ENCODE measurements at places on chromosomes 13 and 19. TPM values are rescaled to one million over a fixed set of nuclear protein-coding genes. Genes with fewer than 3 reads are reported as not detected.

TNNT1 gene
- not detected for total RNA-seq

APOE gene
- total RNA-seq = 707 TPM

PPFIA3 gene
- total RNA-seq = 9.5 TPM

IGFL3 gene
- not detected for total RNA-seq

CLC gene
- total RNA-seq = 6.2 TPM

VSTM2B gene
- not detected for total RNA-seq

FGF21 gene
- not detected for total RNA-seq

CCNA1 gene
- total RNA-seq = not detected

TEX29 gene
- total RNA-seq = not detected

SOX1 gene
- not detected for total RNA-seq

MBD3L3 gene
- not detected for total RNA-seq

DNA sequence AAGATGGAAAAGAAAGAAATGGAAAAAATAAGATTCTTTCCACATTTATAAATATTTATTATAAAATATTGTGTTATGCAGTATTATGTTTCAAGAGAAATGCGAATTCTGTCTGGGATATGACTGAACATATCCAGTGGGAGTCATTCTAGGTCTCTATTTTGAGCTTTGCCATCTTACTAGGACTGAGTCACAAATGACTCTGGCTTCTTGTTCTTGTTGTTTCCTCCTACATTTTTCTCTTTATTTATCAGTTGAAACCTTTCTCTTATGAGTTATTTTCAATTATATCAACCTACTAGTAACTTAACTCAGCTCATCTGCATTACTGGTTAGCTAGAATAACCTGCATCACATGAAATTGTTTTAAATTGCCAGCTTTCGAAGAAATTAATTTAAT is 1247.3 kb downstream of the SLITRK1 start:
- no peak for DNase-seq

DNA sequence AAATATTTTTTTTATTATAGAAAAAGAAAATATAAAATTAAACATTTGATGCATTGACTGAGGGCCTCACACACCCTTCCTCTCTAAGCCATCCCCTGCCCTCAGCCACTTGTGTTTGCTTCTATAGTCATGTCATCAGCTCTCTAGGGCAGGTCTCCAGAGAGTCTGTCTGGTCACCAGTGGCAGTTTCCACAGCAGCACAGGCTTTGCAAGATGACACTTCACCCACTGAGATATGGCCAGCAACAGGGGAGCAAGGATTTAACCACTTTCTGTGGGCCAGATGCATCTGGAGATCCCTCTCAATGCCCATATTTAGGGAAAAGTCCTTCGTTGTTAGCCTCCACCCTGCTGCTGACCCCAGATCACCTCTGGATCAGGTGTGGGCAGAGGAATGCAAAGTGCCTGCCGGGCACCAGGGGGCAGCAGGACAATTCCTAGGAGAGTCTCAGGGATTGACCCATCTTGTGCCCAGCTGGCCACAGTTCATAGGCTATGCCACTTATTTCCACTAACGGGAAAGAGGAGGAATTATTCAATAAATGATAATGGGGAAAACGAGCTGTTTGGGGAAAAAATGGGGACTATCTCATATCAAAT is 4.8 kb downstream of the ABCC4 start:
- DNase-seq = no peak

- DNase-seq = no peak
Measured at GRCh38 chr13:34335014-34336007, 517.4 kb downstream of the RFC3 start.

DNA sequence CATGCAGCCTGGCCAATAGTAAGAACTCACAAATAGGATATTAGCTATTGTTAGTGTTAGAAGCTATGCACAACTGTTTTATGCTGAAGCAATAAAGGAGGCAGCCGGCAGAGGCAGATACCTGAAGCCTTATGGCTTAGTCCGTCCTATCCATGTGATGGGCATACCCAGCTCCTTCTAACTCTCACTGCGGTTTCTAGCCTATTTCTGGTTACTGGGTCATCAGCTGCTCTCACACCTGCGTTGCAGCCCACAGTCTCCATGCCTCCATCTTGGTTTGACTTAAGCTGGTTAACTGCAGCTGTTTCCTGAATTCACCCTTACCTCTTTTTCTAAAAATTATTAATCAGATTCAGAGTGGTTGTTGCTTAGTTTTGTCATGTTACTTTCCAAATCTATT is 40.5 kb upstream of the CNMD start:
- DNase-seq = no peak

- no peak for DNase-seq
Measured at GRCh38 chr13:67736646-67737420, 506.7 kb upstream of the PCDH9 start.

DNA sequence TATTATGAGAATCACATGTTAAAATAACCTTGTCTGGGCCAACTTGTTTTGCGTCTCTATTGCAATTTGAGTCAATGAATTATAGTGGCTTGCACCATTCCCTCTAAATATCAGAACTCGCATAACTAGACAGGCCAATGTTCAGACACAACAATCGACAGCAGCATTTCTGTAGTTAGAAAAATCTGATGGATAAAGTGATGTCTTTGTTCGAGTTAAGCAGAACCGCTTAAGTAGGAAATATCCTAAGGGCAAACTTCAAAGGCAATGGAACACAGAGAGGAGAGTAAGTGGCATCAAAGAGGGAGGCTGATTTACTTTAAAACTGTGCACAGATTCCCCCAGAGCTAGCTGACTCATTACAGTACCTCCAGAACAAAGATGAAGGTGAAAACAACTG is 333.9 kb downstream of the NALCN start:
- no peak for DNase-seq

- DNase-seq = no peak
Measured at GRCh38 chr13:97434397-97435201, 630 bp downstream of the RAP2A start.

GRCh38 chr13:71156550-71156949 is 710.5 kb downstream of the DACH1 start:
- DNase-seq = no peak

DNA sequence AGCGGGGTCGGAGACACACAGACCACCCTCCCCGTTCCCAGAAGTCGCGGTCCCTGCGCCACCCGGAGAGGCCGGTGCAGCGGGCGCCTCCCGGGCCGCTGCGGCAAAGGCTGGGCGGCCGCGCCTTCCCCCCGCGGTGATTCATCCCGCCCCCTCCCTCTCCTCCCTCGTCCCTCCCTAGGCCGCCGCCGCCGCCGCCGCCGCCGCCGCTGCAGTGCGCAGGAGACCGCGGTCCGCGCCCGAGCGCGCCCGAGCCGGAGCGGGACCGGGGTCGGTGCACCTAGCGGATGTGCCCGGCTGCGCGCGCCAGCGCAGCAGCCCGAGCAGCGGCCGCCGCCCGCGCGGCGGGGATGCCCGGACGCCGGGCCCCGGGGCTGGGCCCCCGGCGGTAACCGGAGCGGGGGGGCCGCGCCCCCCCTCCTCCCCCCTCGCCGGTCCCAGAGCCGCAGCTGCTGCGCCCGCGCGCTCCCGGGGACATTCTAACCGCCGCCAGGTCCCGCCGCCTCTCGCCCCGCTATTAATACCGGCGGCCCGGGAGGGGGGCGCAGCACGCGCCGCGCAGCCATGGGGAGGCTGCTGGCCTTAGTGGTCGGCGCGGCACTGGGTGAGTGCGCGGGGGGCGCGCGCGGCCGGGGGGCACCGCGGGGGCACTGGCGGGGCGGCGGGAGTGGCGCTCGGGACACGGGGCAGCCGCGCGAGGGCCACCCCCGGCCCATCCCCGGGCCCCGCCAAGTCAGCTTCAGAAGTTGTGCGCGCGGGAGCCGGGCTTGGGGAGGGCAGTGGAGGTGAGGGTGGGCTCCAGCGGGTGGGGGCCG is at the start of gene SCN1B:
Gene SCN1B (plus strand): TSS at position 214 of the 815 bp plus-strand sequence. CDS start 351 bp downstream, at position 565.
- peak; percentile 83 for DNase-seq

DNA sequence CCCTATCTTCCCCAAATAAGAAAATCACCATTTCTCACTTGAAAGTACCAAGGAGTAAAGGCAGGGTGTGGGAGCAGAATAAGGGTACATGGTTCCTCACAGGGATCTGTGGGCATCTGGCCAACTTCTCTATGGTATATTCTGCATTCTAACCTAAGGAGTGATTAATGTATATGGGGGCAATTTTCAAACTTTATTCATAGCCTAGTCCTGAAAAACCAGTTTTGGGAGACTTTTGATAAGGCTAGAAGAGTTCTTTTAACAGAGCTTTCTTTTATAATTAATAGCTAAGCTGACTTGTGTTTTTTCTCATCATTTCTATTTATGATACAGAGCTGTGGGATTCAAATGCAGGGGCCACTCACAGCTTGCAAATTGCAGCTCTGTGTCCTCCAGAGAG is 852 bp downstream of the SCEL start:
- no peak for DNase-seq

GRCh38 chr13:63840551-63841421 is 2425.1 kb upstream of the PCDH20 start:
- DNase-seq = no peak

DNA sequence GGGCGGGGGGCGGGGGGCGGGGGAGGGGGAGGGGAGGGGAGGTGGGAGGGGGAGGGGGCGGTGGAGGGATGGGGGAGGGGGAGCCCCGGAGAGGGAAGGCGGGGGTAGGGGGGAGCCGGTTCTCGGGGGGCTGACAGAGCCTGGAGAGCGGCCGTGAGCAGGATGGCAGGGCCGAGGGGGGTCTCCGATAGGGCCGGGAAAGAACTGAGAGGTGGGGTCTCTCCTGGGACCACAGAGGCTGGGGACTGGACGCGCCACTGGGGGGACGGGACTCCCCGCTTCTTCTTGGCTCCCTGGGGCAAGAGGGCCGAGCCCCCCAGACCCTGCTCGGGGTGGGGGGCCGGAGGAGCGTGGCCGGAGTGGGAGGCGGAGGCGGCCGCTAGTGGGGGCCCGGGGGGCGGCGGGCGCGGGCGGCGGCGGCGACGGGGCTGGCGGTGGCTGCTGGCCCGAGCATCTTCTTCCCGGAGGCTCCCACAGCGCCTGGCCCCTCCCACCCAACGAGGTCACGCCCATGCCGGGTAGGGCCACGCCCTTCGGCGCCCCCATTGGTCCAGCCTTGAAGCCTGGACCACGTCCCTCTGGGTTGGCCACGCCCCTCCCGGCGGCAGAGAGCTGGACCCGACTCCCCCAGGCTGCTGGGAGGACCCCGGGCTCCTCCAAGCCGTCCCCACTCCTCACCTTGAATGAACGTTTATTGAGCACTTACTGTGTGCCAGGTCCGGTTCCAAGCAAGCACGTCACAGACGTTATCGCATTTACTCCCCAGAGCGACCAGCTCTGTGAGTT is at the start of gene NOVA2:
Gene NOVA2 (minus strand): TSS at position 313 of the 786 bp plus-strand sequence. CDS start 514 bp downstream, outside the sequence.
- DNase-seq = peak; percentile 83

DNA sequence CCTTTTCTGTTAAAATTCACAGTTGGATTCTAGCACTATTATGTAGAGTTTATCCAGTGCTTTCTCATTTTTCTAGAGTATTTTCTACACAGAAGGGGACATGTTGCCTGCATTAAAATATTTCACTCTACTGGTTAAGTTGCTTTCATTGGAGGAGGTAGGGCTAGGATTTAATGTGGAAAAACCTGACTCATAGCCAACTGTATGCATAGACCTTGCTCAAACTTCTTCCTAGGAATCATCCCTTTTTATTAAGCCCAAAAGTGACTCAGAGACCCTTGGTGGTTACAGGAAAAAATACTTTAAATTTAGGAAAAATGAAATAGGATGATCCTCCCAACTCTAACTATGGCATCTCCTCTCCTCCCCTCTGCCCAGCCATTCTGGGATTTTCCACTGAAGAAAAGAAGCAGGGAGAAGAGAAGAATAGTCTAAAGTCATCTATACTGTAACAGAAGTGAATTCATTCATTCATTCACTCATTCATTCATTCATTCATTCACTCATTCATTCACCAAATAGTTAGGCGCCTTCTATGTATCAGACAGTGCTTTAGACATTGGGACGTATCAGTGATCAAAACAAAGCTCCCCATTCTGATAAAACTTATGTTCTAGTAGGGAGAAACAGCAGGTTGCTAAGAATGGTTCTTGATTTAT is 109.0 kb upstream of the HTR2A start:
- no peak for DNase-seq

DNA sequence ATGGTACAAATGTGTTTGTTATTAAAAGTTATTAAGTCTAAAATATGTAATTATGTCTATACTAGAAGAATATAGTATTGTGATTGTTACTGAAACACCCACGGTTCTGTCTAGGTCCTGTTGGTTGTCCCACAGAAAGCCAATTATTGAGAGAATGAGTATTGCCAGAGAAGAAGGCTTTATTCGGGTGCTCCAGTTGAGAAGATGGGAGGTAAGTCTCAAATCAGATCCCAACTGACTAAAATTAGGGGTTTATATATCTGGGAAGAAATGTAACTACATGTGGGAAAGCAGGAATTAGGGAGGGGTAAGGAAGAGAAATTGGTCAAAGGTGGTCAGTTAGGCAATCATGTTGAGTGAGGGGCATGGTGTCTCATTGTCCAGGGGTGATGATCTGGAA is 798.4 kb downstream of the PCDH17 start:
- no peak for DNase-seq

DNA sequence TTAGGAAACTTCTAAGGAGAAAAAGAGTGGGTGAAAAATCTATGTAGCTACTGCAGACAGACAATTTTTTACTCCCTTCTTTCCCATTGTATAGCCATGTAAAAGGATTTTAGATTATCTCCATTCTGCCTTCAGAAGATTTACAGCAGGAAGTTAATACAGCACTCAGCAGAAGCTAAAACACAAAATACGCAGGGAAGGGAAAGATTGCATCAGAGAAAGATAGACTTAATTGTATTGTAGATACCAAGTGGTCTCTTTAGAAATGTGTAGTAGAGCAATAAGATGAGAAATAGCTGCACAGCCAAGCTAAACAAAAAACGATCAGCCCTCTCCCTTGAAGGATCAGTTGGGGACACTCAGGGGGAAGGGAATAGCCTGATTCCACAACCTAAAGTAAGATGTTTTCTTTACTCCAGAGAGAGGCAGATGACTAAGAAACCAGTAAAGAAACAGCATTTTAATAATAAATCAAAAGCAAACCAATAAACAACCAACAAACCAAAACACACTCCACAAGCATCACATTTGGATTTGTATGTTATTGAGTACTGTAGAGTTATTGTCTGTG is 236.7 kb upstream of the SLITRK1 start:
- no peak for DNase-seq

DNA sequence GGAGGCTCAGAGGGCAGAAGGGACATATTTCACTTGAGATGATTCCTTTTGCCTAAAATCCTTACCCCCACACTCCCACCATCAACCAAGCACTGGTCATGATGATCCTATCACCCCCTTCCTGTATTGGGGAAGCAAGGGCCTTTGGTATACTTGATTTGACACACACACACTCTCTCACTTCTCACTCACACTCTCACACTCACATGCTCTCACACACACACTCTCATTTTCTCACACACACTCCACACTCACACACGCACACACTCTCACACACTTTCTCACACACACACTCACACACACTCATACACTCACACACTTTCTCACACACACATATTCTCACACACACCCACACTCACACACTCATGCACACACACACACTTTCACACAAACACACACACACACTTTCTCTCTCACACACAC is 8.6 kb downstream of the RGCC start:
- no peak for DNase-seq

- peak; percentile 39 for DNase-seq
Measured at GRCh38 chr19:29521291-29522075, 4.3 kb upstream of the VSTM2B start.
